Gastrocnemius medialis (tissue), 4 donors: ENCODE measurements at places on chromosomes 6 and 20. TPM values are rescaled to one million over a fixed set of nuclear protein-coding genes. Genes with fewer than 3 reads are reported as not detected.

DNA sequence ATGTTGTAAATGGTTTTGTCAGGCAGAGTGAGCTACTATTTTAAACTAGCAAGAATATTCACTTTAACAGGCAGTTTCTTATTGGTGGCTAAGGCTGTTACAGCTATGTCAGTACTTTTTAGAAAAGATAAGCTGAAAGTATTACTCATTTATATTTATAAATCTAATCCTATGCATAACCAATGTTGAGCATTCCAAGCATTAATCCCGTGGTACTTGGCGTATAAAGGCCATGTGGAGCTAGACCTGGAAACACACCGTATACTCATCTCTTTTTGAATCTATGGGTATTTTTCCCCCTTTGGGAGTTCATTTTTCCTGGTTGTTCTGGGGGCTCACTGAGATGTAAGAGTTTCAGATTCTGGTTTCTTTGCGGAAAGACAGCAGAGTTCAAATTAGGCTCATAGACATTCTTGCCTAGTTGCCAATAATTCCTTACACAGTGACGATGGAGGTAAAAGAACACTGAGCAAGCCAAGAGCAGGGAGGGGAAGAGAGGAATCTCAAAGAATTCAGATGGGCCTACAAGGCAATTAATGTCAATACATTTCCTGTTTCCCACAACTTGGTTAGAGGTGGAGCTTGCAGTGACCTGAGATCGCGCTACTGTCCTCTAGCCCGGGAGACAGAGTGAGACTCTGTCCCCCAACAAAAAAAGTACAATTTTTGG, 211.5 kb downstream of the SOX4 start:
- no peak for DNase-seq

DNA sequence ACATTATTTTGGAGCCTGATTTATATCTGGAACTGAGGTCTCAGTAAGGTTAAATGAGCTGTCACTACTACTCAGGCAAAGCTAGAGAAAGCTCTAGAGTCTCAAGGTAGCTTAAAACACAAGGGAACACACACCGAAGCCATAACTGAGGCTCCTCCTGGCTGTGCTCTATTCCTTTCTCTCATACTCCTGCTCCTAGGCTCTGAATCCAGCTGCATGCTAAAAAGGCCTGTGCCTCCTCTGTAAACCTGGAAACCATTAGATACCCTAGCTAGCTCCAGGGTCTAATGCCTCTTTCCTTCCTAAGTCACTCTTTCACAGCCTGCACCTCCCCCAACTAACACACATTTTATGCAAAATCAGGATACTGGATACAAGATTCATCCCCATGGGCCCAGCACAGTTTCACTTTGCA, 17.1 kb downstream of the RIPOR2 start:
- DNase-seq: no peak

- DNase-seq: no peak
Measured at GRCh38 chr6:109373762-109374161, 8.5 kb downstream of the CD164 start.

- no peak for DNase-seq
Measured at GRCh38 chr6:69732640-69733039, 64.2 kb downstream of the LMBRD1 start.

- no peak for DNase-seq
Measured at GRCh38 chr6:25302677-25303128, 23.5 kb downstream of the CARMIL1 start.

- DNase-seq: no peak
Measured at GRCh38 chr6:161351858-161352257, 78.0 kb upstream of the AGPAT4 start.

DNA sequence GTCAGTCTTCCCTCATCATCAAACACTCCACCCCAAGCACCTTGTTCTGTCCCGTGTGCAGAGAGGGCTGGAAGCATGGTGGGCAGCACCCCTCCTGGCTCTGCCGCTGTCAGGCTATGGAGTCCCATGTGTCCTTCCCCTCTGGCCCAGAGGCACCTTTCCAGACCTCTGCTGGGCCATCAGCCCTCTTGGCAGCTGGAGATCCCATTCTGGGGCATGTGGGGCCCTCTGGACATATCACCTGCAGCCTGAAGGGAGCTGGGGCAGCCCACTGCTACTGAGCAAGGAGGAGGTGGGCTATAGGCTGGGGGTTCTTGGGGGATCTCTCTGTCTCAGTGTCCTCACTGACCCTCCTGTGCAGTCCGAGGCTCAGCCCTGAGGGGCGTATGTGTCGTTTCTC, 42.2 kb downstream of the SUN5 start:
- no peak for DNase-seq

GRCh38 chr6:81900616-81901015, 148.1 kb upstream of the TENT5A start:
- no peak for DNase-seq

DNA sequence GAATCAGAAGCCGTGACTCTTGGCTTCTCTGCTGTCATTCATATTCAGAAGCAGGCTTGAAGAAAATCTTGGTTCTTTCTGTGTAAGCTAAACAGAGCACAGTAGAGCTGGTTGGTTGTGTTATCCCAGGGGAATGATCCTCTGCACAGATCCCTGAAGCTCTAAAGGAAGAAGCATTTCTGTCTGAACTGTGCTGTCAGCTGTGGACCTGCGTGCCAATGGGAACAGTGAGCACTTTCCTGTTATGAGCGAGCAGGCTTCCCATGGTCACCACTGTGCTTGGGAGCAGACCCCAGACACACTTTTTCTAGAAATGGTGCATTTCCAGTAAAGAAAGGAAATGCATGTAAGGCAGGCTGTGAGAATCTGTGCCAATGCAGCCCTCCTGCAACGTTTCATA, 490.2 kb downstream of the EPM2A start:
- no peak for DNase-seq

DNA sequence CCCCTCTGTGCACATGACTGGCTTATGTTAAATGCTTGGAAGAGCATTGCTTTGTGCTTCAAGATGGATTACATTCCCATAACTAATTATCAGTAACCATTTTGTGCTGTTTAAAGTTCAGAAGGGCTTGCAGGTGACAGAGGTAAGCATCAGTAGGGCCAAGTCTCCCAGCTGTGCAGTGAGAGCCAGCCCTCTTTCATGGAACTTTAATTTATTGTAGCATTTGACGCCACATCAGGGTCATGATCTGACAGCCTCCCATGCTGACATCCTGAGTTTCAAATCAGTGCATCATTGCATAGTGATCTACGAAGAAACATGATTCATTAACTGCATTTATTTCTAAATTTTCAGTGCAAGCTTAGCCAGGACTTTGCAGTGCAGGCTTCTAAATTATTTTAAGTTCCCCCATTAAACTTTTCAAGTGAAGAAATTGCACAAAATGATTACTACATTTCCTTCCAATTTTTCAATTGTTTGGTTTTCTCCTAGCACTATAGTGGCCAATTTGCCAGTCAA, 380.9 kb downstream of the UTRN start:
- DNase-seq: no peak

Gene CGA
- total RNA-seq: not detected

Gene ZNF334
- 0.15 TPM for total RNA-seq

Gene SLC17A2
- total RNA-seq: not detected
